ENCODE measurements at places on chromosomes 16 and 17. TPM values are rescaled to one million over a fixed set of nuclear protein-coding genes. Genes with fewer than 3 reads are reported as not detected.

Gene SYNGR3
- total RNA-seq, result 0.61 TPM

GRCh38 chr16:89720551-89720812 lies 216 bp downstream of the VPS9D1 start:
- H3K27me3 ChIP-seq, result no peaks in the 10 kb centered on the region
- peak overlapping the region; percentile 96 for H3K27ac ChIP-seq
- H3K4me3 ChIP-seq, result peak overlapping the region; percentile 82
- peaks cover 36% of the 10 kb centered on the region for H3K4me1 ChIP-seq
- DNase-seq, result peak; percentile 79

Gene OR1D5
- total RNA-seq, result not detected

DNA sequence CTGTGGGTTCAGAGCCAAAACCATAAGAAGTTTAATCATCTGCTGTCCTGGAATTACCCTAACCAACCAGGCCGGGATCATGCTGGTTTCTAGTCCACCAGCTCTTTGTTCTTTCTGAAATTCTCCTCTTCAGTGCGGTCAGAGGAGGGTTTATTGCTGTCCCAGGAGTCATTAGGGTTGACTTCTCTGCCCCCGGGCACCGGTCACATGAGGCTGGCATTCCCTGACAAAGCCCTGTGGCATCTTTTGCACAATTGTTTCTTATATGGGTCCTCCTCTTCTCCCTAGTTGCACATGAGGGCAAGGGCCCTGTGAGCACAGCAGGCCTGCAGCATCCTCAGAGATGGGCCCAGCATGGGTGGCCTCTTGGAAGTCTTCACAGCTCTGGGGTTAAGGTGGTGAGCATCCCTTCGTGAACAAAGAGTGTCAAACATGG lies 243.9 kb downstream of the IRF8 start:
- H3K4me3 ChIP-seq, result no peak overlapping the region
- H3K36me3 ChIP-seq, result no peaks in the 10 kb centered on the region
- no peak for DNase-seq
- H3K27ac ChIP-seq, result no peak overlapping the region
- no peaks in the 10 kb centered on the region for H3K27me3 ChIP-seq
- no peaks in the 10 kb centered on the region for H3K4me1 ChIP-seq

Gene HEATR9
- 0.17 TPM for total RNA-seq

All from upper lobe of right lung (tissue), 1 donor.